OCI-M1 (cell line): ENCODE measurements at places on chromosomes 16 and 17.
A peak's percentile ranks its signal among the peaks of the same experiment; 100 is the strongest.

DNA sequence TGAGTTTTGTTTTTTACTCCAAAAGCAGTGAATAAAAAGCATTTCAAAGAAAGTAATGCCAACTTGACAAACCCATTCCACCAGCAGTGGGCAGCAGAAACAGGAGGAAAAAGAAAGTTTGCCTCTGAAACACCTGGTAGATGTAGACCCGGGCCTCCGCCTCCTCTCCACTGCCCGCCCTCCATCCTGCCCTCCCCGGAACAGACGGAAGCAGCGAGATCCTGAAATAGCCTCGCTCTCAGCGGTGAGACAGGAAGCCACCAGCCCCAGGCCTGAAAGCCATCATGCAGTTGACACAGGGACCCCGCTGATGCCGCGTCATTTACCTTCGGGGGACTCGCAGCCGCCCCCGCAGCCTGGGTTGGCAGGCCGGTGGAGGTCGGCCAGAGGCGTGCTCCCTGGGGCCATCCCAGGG lies 67.8 kb downstream of the C16orf78 start:
- no peak for DNase-seq

DNA sequence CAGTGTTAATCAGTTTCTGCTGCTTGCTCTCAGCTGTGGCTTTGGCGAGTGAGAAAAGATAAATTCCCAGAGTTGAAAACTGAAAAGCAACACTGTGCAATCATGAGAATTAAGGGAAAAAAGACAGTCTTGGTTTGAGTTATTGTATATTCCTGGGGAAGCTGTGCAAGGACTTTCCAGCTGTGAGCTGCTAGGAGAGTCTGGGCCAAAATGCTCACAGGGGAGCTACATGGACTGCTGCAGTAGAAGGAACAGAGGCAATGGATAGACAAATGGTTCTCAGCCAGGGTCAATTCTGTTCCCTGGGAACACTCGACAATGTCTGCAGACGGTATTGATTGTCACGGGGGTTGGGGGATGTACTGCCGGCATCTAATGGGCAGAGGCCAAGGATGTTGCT lies 102.0 kb upstream of the ADAMTS18 start:
- no peak for DNase-seq

DNA sequence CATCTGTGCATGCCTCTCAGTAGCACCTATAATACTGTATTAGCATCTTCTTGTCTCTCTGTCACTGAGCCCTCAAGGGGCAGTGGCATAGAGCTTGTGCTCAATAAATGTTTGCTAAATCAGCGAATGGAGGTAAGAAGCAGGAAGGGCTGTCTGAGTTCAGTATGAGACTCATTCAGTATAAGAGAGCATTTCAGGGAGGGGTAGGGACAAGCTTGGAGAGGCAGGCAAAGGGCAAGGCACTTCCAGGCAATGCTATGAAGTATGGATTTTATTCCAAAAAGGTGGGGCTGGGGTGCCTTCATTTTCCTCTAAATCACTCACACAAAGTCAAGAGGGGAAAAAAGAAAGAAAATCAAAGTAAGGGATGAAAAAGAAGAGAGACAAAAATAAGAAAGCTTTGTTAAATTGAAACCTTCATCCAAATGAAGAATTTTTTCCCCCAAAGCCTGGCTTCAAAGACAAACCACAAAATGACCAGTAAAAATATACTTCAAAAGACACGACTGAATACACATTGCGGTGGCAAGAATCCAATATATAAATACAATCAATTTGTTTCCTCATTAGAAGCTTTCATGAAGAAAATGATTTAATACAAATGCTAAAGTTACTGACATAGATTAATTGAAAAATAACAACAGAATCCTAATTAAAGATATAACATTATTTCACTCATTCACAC lies 51.2 kb downstream of the SKAP1 start:
- DNase-seq: no peak

DNA sequence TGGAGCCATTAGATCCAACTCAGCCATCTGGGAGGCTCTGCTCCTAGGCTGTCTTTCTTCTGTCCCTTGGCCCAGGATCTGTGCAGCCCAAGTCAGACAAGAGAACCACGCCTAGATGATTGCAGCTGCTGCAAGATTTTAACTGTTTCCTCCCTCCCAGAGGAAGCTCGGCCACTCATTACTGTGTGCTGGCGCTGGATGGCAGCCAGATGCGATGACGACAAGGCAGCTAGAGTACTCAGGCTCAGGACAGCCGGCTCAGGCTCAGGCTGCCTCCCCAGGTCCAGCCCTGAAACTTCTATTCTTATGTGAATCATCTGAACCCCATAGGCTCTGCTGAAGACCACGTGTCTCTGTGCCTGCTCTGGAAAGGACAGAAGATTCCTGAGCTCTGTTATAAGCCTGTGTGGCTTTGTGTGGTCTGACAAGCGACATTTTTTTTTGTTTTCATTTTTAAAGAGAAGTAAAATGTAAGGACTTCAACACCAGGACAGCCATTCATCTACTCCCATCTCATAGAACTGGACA lies 32.1 kb upstream of the FBXW10B start:
- peak; percentile 96 for DNase-seq

DNA sequence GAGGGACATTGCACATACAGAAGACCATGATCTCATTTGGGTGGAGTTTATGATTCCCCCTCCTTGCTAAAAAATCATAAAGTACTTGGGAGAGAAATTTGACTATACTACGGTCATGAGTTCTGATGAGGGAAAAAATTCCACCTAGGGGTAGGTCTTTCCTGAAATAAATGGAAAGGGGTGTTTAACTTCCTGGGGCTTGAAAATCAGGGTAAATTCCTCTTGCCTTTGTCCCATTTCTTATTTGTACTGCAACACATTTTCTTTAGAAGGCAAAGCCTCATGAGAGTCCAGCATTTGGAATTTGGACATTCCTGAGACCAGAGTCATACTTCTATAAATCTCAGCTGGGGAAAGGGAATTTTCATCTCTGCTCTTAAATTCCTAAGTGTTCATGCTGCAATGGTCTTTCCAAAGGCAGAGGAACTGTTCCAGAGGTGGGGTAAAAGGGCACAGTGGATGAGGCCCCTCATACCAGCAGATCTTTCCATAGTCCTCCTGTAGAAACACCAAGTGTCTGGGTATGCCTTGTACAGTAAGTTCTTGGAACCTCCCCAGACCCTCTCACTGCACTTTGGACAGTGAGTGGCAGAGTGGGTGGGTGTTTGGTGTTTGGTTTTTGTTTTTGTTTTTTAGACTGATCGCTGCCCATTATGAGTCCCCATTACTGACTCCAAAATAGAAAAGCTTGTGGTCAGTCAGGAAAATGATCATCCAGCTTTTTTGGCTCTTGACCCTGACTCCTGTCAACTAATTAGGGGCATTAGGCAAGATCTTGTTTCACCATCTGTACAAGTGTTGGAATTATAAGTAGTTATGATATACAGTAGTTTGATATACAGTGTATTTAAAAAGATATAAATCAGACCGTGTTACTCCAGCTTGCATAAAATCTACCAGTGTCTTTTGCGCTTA lies 6.0 kb downstream of the LYRM1 start:
- DNase-seq: no peak

GRCh38 chr16:50858376-50858775 lies 116.5 kb downstream of the CYLD start:
- no peak for DNase-seq

DNA sequence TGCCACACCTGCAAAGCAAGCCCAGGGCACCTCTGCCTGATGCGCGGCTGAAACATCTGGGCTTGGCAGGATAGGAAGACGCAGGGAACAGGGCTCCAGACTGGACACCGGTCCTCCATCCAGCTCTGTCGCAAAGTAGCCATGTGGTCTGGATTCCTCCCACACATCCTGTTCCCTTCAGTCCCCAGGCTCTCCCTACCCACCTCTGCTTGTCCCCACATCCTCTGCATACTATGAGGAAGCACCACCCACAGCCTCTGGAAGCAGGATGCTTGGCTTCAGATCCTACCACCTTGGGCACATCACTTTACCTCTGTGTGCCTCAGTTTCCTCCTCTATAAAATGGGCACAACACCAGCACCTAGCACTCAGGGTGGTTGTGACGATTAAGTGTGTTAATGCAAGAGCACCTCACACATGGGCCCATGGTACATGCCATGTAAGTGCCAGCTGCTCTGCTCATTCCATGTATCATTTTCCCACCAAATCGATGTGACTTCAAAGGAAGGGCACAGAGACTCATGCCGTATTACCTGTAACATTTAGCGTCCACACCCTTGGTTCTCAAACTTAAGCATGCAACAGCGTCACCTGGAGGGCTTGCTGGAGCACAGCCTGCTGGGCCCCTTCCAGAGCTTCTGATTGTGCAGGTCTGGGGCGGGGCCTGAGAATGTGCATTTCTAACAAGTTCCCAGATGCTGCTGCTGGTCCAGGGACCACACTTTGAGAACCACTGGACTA lies 138.6 kb upstream of the SDK2 start:
- DNase-seq: no peak

- no peak for DNase-seq
Measured at GRCh38 chr17:61846761-61847375, 16.5 kb downstream of the BRIP1 start.

DNA sequence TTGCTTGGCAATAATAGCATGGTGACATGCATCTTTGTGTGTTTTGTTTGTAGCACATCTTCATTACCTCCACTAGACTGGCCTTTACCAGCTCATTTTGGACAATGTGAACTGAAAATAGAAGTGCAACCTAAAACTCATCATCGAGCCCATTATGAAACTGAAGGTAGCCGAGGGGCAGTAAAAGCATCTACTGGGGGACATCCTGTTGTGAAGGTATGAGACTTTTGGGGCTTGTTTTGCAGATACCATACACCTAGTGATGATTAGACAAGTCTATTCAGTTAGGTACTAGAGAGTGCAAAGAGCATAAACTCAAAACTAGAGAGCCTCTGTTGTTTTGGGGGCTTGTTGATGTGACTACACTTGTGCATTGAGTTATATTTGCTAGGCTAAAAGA lies 41.2 kb downstream of the NFATC3 start:
- no peak for DNase-seq

DNA sequence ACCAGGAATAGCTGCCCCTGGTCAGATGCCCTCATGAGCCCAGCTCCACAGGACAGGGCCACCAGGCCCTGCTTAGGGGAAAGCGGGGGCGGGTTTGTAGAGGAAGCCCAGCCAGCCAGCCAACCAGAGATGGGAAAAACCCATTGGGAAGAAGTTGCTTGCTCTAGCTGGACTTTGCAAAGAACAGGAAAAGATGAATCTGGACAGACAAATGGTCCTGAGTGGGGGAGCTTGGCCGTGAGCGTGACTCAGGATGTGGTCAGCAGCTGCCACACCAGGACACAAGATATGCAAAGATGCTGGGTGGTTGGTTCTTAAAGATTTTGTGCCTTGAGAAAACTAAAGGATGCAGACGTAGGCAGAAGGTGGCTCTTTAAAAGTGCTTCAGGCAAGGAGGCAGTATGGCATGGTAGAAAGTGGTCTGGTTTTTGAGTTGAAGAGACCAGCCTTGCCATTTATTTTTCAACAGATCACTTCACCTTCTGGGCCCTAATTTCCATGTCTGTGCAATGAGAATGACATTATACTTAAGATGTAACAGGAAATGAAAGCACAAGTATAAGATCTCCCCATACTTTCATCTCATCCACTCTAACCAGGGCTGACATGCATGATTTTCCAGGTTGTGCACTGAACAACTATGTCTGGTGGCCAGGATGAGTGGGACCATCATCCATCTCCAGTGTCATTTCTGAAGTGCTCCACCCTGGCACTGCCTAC lies 27.8 kb upstream of the HEATR6 start:
- peak; percentile 37 for DNase-seq

GRCh38 chr16:88938777-88939244 lies 38.2 kb downstream of the CBFA2T3 start:
- no peak for DNase-seq

GRCh38 chr17:41054025-41054424 lies 1.0 kb downstream of the KRTAP2-2 start:
- DNase-seq: no peak

GRCh38 chr16:67676516-67676915 lies 9.9 kb downstream of the C16orf86 start:
- DNase-seq: no peak

GRCh38 chr17:34321964-34322363 lies 2.7 kb downstream of the CCL8 start:
- no peak for DNase-seq

GRCh38 chr17:37160944-37161343 lies 212.2 kb downstream of the AATF start:
- no peak for DNase-seq

DNA sequence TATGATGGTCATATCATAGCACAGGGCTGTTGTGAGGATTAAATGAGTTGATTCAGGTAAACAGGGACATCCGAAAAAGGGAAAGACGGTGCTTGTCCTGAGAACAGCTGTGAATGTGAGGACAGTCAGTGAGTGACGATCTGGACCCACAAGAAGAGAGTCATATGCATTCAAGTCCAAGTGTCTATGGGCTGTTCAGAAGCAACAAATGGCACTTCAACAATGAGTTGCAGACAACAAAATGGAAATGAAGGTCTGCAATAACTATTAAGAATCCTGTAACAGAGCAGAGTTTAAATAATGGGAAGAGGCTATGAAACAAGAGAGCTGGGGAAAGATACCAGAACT lies 100.3 kb downstream of the ADCY9 start:
- DNase-seq: no peak

GRCh38 chr16:82995924-82996441 lies 369.2 kb downstream of the CDH13 start:
- DNase-seq: peak; percentile 20

- peak; percentile 96 for DNase-seq
Measured at GRCh38 chr16:21599122-21600030, at the start of gene METTL9. Gene METTL9 (plus strand): TSS chr16:21599577. CDS start chr16:21599734, 157 bp downstream.
